ENCODE measurements at places on chromosomes 7 and 10.
A peak's percentile ranks its signal among the peaks of the same experiment; 100 is the strongest.

DNA sequence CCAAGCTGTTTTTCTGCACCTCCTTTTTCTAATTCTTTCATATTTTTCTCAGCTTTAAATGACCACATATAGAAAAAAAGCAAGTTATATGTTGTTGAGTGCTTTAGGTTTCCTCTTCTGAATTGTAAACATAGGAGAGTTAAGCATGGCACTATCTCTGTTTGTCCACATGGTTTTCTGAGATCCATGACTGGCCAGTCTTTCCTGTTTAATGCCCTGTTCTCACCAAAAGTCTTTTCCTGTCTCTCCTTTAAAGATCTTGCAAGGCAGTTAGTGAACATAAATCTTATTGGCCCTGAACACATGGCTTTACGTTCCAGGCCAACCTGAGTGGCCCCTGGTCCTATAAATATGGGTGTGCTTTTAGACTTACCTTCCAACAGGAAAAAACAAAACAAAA is 19.4 kb downstream of the TRPV5 start:
- no peak for DNase-seq

GRCh38 chr7:38432671-38433070 is 159.2 kb upstream of the TARP start:
- no peak for DNase-seq

- peak; percentile 71 for DNase-seq
Observed at GRCh38 chr7:102992938-102993717, 80.3 kb downstream of the LRRC17 start.

DNA sequence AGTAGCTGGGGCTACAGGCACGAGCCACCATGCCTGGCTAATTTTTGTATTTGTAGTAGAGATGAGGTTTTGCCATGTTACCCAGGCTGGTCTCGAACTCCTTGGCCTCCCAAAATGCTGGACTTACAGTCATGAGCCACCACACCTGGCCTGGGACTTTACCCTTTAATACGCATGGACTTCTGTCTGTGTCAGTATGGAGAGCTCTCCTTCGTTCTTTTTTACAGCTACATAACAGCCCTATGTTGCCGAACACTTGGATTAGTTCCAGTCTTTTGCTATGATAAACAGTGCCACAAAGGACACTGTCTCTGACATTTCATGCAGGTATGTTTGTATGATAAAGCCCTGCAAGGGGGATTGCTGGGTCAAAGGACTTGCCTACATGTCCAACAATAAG is 10.9 kb upstream of the OAT start:
- no peak for DNase-seq

GRCh38 chr7:38229386-38229785 is 44.0 kb downstream of the TARP start:
- DNase-seq = no peak

- DNase-seq = no peak
Observed at GRCh38 chr10:87942884-87943527, 79.6 kb downstream of the PTEN start.

GRCh38 chr7:124688991-124689390 is 76.6 kb downstream of the GPR37 start:
- no peak for DNase-seq

DNA sequence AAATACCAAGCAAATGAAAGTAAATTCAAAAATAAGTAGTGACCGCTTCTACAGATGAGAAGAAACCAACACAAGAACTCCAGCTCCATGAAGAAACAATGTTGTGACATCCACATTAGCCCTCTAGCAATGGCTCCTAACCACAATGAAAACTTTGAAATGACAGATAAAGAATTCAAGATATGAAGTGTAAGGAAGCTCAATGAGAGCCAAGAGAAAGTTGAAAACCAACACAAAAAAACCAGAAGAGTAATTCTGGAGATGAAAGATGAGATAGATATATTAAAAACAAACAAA is 68.2 kb upstream of the DDC start:
- no peak for DNase-seq

- peak; percentile 1 for DNase-seq
Observed at GRCh38 chr7:96833676-96834453, 124.2 kb upstream of the SEM1 start.

DNA sequence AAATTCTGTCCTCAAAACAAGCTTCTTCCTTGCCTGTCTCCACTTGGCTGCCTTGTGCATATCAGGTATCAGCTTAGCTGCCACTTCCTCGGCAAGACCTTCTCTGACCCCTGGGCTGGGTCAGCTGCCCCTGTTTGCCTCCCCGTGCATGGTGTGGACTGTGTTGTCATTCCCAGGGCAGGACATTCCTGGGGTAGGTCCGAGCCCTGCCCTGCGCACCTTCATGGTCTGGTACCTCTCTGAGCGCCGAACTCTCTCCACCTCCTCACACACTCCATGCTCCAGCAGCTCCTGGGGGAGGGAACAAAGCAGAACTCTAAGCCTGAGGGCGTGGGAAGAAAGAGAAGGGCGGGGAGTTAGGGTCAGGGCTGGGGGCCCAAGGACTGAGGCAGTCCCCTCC is 3.8 kb downstream of the POLM start:
- DNase-seq = no peak

- no peak for DNase-seq
Observed at GRCh38 chr7:115135146-115135545, 213.3 kb downstream of the MDFIC start.

GRCh38 chr7:116259871-116260440 is 49.6 kb downstream of the TES start:
- peak; percentile 91 for DNase-seq

DNA sequence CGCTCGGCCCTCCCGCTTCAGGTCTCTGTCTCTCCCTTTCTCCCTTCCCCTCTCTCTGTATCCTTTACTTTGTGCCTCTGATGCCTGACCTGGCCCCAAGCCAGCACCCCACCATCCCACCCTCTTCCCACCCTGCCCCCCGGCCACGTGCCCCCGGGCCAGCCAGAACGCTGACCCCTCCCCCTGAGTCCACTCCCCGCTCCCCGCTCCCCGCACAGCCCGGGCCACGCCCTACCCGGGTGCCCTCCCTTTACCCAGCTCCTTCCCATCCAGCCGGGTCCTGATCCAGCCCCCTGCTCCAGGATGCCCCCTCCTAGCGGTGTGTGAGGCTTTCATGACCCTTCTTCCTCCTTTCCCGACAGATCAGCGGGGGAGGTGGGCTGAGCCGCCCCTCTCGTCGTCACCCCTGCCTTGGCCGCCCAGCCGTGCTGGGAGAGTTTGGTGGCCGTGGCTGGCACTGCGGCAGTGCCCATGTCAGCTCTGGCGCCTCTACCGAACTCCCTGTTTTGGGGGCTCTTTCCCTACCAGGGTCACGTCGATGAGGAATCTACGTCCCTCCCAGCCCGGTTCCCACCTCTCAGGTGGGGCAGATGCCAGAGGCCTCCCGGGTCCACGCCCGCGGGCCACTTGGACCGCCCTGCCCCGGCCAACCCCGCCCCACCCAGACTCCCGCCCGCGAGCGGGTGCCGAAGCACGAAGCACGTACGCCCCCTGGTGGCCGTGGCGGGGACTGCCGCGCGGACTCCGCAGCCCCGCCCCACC is 127.4 kb downstream of the UBE2H start:
- peak; percentile 55 for DNase-seq

- DNase-seq = no peak
Observed at GRCh38 chr10:121113385-121113696, 262.2 kb downstream of the WDR11 start.

- DNase-seq = peak; percentile 69
Observed at GRCh38 chr10:48634198-48634983, 29.5 kb upstream of the ARHGAP22 start.

- no peak for DNase-seq
Observed at GRCh38 chr10:15858861-15859281, 1.4 kb downstream of the MINDY3 start.

GRCh38 chr7:140005754-140006503 is 56.8 kb downstream of the PARP12 start:
- no peak for DNase-seq

DNA sequence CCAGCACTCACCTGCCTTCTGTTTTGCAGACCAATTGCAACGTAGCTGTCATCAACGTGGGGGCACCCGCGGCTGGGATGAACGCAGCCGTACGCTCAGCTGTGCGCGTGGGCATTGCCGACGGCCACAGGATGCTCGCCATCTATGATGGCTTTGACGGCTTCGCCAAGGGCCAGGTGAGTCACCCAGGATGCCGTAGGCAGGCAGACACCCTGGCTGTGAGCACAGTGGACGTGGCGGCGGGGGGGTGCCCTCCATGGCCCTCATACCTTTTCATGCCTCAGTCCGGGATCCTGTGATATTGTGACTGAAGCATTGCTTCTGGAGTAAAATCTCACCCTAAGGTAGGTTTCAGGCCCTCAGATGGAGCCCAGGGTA is 46.0 kb downstream of the PFKP start:
- no peak for DNase-seq

DNA sequence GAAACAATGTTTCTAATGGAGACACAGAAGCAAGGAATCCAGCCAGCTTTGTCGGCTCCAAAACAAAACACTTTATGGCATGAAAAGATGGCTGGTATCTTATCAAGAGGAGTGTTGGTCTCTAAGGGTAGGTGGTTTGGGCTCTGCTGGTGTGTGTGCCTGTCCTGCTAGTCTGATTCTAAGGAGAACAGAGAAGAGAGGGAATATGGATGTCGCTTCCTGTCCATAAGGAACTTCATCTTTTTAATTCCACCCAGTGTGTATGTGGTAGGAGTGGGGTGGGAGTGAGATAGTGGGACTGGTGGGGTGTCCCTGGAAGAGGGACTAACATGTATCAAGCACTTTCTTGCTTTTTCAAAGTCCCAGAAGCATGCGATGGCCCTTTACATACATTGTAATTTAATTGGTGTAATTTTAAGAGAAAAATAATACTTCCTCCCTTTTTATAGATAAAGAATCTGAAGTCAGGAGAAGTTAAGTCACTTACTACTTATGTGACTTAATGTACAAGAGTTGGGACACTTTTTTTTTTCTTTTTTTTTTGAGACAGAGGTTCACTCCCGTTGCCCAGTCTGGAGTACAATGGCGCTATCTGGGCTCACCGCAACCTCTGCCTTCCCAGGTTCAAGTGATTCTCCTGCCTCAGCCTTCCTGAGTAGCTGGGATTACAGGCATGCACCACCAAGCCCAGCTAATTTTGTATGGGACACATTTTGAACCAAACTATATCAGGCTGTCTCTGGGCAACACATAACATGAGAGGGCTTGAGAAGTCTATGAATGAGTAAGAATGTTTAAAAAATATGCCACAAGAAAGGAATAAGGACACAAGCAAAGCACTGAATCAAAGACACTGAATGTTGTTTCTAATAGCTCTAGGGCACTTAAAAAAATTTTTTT is 18.8 kb downstream of the NT5C3A start:
- no peak for DNase-seq

GRCh38 chr10:52956861-52957260 is 184.3 kb upstream of the MBL2 start:
- no peak for DNase-seq

GRCh38 chr7:93160410-93160809 is 12.2 kb upstream of the SAMD9L start:
- no peak for DNase-seq

- DNase-seq = no peak
Observed at GRCh38 chr10:124619195-124619594, 125.0 kb downstream of the FAM53B start.

DNA sequence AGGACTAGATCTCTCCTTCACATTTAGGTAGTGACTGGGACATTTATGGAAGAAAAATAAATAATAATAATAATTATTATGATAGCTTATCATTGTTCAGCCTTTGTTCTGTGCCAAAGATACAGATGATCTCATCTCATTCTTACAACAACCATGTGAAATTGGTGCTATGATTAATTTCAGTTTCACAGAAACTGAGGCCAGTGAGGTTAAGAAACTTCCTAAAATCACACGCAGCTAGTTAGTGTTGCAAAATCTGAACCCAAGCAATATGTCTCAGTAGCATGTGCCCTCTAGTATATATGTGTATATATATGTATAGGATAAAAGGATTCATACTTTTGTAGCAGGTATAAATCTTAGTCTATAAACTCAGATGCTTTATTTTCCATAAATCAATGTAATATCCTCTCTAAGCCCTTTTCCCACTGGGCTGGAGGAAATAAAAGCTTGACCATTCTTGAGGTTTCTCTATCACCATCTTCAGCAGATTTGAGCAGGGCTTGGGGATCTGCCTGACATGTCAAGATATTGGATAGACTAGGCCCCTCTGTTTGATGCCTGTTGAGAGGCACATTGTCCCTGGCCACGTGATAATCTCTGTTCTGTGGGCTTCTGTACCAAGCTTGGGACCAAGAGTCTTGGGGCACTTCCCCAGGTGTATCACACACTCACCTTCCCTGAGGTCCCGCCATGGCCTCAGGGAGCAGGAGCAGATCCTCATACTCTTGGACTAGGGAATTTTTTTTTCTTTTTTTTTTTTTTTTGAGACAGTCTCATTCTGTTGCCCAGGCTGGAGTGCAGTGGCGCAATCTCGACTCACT is 172.6 kb upstream of the NRP1 start:
- DNase-seq = no peak

- no peak for DNase-seq
Observed at GRCh38 chr10:29807163-29807806, 172.5 kb upstream of the SVIL start.

- no peak for DNase-seq
Observed at GRCh38 chr10:78454123-78454645, 420.5 kb downstream of the RPS24 start.

DNA sequence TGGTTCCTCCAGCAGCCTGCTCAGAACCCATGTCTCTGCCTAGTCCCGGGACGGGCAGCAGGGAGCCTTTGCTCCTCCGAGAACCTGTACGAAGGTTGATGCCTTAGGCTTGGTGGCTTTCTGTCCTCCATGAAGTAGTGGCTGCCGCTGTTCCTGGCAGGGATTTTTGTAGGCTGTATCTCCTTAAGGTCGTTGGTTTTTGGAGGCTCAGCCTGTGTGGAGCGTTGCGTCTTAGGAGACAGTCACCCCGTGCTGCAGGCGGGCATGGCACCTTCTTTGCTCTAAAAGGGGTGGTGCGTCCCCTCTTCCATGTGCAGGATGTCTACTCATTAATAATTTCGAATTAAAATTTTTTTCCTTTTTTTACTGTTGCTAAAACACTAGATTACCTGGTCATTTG is 92.5 kb downstream of the TRRAP start:
- DNase-seq = no peak

- DNase-seq = peak; percentile 14
Observed at GRCh38 chr10:48506147-48506917, 98.5 kb downstream of the ARHGAP22 start.

DNA sequence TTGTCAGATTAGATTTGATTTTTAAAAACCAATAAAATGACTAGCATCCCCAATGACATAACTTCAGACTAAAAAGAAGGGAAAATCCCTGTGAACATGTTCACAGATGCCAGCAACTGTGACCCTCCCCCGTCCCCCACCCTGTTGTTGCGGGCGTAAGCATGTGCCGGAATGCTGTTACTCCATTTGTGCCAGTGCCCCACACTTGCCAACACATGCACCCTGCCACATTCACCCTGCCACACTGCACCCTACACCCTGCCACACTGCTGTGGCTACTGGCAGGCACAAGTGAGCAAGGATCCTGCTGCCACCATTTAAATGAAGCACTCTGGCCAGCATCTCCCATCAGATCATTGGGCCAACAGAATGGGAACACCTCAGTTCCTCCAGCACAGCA is 540.2 kb downstream of the GRID1 start:
- no peak for DNase-seq

GRCh38 chr7:33300131-33300530 is 170.8 kb downstream of the BBS9 start:
- no peak for DNase-seq

GRCh38 chr10:132155723-132156381 is 30.9 kb upstream of the DPYSL4 start:
- DNase-seq = no peak

All from fibroblast of the conjunctiva (primary cell).